ENCODE measurements at places on chromosomes 7 and 10.

- DNase-seq, result no peak
Measured at GRCh38 chr10:30788307-30788706, 158.8 kb upstream of the LYZL2 start.

- no peak for DNase-seq
Measured at GRCh38 chr10:78597796-78598555, 470.8 kb upstream of the ZMIZ1 start.

DNA sequence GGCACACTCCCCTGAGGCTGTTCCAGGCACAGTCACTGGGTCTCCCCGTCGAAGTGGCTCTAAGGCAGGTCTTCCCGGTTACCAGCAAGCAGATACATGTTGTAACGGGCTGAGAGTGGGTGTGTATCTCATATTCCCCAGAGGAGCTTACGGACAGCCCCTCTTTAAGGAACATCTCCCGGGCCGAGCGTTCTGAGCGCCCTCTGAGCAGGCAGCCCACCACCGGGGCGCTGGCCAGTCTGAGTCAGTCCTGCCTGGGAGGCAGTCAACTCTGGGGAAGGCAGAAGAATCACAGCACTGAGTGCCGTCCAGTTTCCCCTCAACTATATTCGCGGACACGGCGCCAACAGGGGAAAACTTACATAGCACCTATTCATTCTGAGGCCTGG is 117.4 kb downstream of the LHPP start:
- no peak for DNase-seq

DNA sequence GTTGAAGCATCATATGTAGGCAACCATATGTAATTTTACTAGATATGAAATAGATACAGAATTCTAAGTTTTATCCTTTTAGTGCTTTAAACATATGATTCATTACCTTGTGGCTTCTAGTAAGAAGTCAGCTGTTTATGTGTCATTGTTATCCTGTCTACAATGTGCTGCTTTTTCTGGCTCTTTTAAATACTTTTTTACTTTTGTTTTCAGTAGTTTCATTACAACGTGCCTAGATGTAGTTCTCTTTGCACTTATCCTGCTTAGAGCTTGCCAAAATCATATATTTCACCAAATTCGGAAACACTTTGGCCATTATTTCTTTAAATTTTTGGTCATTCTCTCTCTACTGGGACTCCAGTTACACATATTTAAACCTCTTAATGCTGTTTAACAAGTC is 26.4 kb downstream of the YAE1 start:
- no peak for DNase-seq

GRCh38 chr7:45570797-45571196 is 3.4 kb upstream of the ADCY1 start:
- DNase-seq, result no peak

DNA sequence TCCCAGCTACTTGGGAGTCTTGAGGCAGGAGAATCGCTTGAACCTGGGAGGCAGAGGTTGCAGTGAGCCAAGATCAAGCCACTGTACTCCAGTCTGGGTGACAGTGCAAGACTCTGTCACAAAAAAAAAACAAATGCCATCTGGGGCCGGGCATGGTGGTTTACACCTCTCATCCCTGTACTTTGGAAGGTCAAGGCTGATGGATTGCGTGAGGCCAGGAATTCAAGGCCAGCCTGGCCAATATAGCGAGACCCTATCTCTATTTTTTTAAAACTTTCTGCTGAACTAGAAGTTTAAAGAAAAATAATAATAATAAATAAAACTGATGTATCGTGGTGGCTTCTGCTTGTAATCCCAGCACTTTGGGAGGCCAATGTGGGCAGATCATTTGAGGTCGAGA is 15.7 kb upstream of the RNF216 start:
- no peak for DNase-seq

DNA sequence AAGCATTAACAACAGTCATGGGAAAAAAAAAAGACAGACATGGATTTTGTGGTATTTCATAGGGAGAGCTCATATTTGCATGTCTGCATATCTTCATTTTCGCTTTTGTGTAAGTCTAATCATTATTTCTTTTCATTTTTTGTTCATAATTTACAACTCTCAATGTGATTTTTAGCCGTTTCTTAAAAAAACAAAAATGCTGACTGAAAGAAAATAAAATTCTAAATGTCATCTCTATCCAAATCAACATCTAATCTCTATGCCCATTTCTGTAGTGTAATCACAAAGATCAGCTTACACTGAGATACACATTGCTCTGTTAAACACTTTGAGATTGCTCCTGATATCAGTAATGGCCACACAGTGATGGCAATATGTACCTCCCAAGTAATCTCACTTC is 29.2 kb downstream of the CHRM2 start:
- no peak for DNase-seq

DNA sequence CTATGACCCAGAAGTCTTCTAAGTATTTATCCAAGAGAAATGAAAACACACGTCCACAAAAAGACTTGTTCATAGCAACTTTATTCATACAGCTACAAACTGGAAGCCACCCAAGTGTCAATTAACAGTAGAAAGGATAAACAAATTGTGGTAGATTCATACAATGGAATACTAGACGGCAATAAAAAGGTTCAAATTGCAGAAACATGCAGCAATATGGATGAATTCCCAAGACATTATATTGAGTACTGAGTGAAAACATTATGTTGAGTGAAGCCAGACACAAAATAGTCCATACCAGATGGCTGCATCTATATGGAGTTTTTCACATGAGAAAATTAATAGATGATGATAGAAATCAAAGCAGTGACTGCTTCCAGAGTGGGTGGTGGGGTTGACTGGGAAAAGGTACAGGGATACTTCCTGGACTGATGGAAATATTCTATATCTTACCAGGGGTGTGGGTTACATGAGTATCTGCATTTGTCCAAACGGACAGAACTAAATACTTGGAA is 292.0 kb downstream of the FGFR2 start:
- no peak for DNase-seq

DNA sequence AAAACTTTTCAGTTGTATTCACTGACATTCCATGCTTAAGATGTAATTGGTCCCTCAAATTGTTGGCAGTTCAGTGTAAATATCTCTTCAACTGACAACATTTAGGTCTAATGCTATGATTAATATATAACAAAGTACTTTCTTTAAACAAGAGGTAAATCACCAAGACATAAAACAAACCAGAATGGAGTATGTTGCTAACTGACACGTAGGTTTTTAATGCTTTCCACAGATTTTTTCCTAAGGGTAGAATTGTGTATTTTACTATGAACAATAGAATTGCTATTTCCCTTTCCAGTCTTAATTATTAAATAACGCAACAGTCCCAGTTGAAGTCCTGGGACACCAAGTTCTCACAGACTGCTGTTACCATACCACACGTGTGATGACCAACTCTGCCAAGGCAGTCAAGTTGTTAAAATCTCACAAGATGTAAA is 4.1 kb downstream of the JCAD start:
- no peak for DNase-seq

DNA sequence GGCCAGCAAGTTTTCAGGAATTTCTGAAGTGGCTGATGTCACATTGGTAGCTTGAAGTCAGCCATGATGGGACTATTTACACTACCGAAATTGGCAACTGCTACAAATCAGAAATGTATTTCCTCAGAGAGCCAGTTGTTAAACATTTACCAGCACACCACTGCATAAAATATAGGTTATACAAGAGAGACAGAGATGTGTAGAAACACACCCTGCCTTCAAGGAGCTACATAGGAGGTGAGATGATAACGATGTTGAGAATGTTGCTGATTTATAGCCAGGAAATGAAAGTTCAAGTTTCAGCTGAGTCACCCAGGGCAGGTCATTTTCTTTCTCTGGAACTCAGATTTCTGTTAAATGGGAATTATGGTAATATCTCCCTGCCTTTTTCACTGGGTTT is 46.0 kb upstream of the TCF7L2 start:
- no peak for DNase-seq

DNA sequence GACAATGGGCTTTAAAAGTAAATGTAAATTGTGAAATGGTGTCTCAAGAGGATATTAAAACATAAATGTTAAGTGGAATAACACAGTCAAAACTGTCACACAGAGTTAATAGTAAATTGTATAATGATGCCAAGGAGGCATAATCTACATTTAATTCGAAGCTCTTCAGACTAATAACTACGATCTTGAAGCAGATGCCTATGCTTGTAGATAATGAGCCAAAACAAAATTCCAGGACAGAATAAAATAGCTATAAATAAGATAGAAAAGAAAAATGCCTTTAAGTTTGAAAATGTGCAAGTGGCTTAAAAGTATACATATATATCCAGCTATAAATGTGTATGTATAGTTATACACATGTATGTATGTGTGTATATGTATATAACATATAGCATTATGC is 17.5 kb downstream of the TWIST1 start:
- no peak for DNase-seq

GRCh38 chr7:126185959-126186580 is 1066.7 kb downstream of the GRM8 start:
- no peak for DNase-seq

DNA sequence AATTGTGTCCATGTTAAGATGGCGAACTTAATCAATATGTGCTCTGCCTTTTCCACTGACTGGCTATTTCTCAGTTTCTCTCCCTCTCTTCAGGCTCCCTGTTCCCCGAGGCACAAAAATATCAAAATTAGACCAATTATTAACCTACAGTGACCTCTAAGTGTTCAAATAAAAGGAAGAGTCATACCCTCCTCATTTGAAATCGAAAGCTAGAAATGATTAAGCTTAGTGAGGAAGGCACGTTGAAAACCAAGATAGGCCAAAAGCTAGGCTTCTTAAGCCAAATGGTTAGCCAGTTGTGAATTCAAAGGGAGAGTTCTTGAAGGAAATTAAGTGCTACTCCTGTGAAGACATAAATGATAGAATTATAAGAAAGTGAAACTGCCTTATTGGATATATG is 81.1 kb upstream of the MBL2 start:
- no peak for DNase-seq

GRCh38 chr7:35650751-35651150 is 44.2 kb downstream of the HERPUD2 start:
- DNase-seq, result no peak

GRCh38 chr7:42639930-42640329 is 271.9 kb downstream of the C7orf25 start:
- DNase-seq, result no peak

- DNase-seq, result no peak
Measured at GRCh38 chr7:111292026-111292470, 201.1 kb downstream of the LRRN3 start.

- no peak for DNase-seq
Measured at GRCh38 chr7:139820089-139820488, 9.0 kb upstream of the TBXAS1 start.

GRCh38 chr10:61188691-61189090 is 244.7 kb upstream of the RHOBTB1 start:
- DNase-seq, result no peak

DNA sequence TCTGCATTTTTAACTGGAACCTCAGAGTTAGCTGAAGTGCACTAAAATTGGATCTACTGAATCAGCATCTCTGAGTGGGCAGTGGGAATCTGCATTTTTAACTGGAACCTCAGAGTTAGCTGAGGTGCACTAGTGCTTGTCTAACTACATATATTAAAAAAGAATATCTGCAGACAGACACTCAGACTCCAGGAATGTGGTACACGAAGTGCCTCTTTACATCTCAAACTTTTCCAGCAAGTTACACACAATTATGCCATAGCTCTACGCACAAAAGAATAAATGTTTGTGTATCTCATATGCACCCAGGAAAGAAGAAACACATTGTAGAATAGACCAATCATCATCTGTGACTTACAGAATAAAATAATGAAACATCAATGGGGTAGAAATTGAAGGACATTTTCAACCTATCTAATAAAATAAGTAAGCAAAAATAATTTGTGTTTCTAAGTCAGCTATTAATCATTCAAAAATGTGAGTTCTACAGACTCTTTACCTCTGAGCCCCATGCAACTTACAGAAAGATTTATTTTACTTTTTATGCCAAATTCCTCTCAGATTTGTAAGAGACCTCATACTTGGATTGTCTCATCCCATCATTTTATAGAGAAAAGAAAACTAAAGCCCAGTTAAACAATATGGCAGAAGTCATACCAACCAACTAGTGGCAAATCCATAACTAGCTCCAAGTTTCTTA is 28.3 kb downstream of the PPP1R3A start:
- DNase-seq, result no peak

DNA sequence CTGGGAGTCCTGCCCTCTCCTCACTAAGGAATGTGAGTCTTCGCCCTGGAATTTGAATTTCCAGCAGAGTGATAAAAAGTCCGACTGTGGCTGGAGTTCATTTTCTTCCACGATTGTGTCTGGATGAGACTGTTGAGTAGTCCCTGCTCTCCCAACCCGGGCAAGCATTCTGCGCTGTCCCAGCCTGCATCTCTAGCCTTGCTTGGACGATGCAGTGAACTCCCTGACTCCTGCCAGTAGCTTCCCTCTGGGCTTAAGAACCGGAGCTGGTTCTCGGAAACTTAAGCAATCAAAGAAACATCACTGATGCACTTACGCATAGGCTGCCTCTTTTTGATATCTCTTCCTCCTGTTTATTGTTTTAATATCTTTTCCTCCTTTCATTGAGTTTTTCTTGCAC is 116.0 kb upstream of the FZD8 start:
- no peak for DNase-seq

- DNase-seq, result no peak
Measured at GRCh38 chr7:155877167-155877566, 64.9 kb upstream of the SHH start.

GRCh38 chr10:60031664-60032063 is 125.3 kb upstream of the CCDC6 start:
- DNase-seq, result no peak

GRCh38 chr10:96863922-96864543 is 31.9 kb downstream of the LCOR start:
- DNase-seq, result no peak

- no peak for DNase-seq
Measured at GRCh38 chr7:134850066-134850465, 70.6 kb downstream of the CALD1 start.

- no peak for DNase-seq
Measured at GRCh38 chr7:132697003-132697402, 120.7 kb upstream of the PLXNA4 start.

DNA sequence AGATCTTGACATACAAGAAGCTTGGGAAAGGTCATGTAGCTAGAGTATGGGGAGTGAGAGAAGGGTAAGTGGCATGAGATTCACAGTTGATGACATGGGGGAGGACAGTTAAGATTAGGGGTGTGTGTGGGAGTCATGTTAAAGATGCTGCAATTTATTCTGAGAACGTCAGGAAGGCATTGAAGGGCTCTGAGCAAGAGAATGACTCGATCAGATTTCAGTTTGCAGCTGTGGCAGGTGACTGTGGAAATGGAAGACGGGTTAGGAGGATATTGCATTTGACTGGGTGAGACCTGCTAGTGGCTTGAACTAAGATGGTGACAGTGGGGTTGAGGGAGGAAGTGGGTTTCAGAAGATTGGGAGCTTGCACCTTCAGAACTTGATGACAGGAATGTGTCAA is 5.6 kb downstream of the CDC123 start:
- no peak for DNase-seq

- DNase-seq, result no peak
Measured at GRCh38 chr10:31261511-31262311, 57.3 kb upstream of the ZEB1 start.

DNA sequence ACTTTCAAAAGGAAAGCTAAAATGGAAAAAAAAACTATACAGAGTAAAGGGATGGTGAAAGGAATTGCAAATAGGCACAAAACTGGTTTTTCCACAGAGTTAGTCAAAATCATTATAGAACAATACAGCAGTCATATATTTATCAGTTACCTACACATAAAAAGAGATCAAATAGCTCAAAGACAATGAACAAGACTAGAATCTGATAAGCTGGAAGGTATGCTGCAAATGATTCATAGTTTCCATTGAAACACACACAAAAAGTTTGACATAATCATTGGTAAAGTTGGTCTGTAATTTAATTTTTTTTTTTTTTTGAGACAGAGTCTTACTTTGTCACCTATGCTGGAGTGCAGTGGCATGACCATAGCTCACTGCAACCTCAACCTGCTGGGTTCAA is 92.4 kb upstream of the SGCE start:
- no peak for DNase-seq

Data from NCI-H1417 treated with DMSO at 0.1 percent for 48 hours (cell line).